ENCODE measurements at places on chromosomes 16 and 17.
A peak's percentile ranks its signal among the peaks of the same experiment; 100 is the strongest.

GRCh38 chr16:86555704-86556075, 655 bp upstream of the MTHFSD start:
- no peak for DNase-seq

DNA sequence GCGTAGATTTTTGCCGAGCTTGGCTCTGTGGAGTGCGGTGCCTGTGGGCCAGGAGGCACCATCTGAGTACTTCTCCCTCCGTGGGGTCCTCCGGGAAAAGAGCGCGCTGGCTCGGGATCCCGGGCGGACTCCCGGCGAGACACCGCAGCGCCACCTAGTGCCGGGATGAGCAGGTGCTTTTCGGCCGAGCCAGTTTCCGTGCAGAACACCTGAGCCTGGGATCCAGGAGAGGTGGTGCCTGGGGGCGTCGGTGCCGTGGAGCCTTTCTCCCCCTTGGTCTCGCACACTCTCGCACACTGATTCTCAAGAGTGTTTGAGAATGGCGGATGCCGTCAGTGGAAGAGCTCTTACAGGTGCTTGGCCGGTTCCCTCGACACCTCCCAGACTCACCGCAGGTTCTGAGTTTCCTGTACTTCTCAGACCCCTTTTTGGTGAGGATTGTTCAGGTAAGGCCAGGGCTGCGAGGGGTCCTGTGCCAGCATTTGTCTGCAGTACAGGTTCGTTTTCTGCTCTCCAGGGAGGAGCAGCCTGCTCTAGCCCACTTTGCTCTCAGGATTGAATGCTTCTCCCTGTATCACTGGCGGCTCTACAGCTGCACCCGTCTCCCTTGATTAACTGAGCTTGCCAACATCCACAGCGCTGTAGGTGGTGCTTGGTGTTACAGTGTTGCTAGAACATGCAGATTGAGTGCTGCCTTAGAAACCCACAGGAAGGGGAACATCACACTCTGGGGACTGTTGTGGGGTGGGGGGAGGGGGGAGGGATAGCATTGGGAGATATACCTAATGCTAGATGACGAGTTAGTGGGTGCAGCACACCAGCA, 23.3 kb downstream of the TBCD start:
- no peak for DNase-seq

GRCh38 chr16:71293919-71294318, 4.7 kb upstream of the CMTR2 start:
- DNase-seq = no peak

- DNase-seq = no peak
These were observed 16.4 kb downstream of the CACNG4 start for GRCh38 chr17:66980896-66981295.

DNA sequence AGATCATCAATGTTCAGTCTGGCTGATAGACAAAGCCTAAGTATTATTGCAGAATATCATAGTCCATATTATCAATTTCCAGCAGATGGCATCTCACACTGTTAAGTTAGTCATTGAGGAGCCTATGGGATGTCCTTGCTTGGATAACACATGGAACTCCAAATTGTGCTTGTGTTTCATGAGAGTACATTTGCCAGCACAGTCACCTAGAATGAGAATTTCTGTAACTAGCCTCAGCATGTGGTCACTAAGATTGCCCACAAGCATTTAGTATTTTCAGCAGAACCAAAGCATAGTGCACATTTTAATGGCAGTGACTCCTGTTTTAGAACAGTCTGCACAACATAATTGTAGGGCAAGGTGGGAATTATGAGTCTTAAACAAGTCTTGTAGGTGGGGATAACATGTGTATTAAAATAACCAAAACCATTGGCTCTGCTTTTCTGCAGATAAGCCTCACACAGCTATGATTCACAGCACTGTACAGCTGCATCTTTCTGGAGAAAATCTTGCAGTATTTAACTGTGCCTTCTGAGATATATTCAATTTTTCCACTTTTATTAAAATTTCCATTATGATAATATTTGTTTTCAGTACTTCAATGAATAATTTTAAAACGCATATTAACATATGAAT, 882.8 kb upstream of the SOX9 start:
- DNase-seq = peak; percentile 3

DNA sequence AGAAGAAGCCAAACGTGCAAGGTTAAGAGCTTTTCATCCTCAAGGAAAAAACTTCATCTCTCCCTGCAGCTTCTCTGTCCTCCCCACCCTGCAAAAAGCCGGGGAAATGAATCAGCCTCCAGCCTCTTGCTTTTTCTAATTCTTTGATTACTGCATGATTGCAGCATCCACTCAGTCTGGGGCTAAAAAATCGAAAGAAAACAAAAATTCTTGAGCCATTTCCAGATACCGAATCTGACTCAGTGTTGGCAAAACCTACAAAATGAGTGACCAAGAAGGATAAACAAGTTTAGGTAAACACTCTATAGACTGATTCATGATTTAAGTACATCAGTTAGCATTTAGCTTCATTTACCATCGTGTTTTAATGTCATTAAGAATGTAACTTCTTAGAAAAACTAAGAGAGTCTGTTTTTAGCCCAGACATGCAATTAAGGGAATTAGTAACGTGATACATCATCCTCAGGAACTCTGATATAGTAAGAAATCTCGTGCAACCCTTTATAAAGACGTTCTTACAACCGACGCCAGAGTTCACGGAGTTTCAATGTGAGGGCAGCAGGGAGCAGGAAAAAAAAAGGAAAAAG, 287.3 kb upstream of the FOXF1 start:
- DNase-seq = no peak

GRCh38 chr17:82840431-82840831, 609 bp upstream of the ZNF750 start:
- DNase-seq = no peak

- DNase-seq = no peak
These were observed 153.6 kb downstream of the KATNIP start for GRCh38 chr16:27703545-27703944.

DNA sequence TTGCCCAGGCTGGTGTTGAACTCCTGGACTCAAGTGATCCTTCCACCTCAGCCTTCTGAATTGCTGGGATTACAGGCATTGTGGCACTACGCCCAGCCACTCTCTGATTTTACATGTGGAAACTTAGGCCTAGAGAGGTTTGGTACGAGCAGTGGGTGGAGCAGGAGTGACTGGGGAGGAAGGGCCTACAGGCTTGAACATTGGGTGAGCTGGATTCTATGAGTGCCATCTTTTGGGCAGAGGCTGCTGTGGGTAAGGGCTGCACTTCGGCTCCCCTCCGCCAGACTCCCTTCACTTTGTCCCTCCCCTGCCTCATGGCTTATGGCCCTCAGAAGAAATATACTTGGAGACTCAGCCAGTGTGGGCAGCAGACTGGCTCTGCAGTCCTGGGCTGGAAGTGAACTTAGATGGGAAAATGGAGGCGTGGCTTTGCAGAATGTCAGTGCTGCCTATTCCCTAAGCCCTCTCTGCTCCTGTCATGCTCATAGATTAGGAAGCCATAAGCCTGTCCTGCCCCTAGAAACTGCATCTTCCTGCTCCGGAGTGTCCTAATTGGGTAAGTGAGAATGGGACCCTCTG, 9.5 kb upstream of the MRC2 start:
- DNase-seq = no peak

- no peak for DNase-seq
These were observed 156.5 kb upstream of the KCNJ18 start for GRCh38 chr17:21535686-21536375.

DNA sequence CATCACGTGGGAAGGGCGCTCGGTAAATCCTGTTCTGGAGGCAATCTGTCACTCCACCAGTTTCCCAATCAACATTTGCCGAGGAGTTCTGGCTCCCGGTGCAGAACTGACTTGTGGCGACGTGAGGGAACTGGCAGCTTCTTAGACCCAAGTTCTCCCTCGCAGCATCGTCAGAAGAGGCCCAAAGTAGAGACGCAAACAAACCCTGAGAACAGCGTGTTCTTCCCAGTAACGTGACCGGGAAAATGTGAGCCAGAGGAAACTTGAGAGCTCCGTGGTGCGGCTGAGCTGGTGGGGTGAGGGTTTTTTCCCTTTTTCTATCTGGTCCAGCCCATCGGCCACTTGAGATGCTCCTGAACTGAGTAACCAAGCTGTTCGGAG, 158.9 kb upstream of the CACNG5 start:
- no peak for DNase-seq

DNA sequence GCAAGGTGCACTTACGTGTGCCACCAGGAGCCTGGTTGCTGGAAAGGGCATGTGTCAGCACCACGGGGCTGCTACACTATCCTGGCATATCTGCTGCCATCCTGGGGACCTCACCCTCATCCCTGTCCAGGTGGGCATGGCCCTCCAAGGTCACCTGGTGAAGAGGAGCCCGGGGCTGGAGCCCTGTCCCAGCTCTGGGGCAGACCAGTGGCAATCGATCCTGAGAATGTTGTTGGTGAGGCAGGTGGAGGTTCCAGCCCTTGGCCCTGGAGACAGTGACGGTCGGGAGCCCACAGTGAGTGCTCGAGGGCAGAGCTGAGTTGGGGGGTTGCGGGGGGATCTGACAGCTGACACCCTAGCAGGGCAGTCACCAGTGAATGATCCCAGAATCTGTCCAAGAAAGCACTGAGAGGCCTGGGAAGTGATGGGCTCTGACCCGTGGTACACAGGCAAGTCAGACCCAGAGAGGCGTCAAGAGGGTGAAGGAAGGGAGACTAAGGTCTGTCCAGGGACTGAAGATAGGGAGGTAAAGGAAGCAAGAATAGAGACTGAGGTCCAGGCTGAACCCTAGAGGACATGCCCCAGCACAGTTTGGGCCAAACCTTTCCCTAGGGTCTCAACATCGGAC, 17.6 kb downstream of the POLR3K start:
- no peak for DNase-seq

DNA sequence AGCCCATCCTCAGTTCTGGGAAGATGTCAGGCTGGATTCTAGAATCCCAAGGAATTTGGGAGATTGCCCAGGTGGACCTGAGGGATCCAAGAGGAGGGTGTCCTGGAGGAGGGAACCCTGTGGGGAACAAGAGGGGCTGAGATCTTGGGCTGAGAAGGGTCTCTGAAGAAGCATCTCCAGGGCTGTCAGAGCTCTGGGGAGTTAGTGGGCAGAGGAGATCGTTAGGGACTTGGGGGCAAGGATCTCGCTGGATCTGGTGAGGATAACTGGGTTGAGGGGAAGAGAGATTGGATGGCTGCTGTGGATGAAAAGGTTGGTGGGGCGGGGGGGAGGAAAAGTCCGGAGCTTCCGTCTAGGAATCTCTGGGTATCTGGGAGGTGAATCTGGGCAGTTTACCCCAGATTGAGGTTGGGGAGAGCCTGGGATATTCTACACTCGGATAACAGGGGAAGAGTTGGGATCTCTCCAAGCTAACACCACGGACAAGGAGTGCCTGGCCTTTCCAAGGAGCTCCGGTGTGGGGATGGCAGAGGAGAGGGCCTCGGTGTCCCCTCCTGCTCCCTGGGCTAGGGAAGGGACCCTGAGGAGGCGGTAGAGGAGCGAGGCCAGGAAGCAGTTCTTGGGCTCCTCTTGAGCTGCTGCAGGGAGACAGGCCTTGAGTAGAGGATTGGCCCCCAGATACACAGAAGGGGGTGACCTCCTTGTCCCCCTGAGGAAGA, 1.7 kb downstream of the FBXL19 start:
- DNase-seq = no peak

- no peak for DNase-seq
These were observed 14.0 kb downstream of the HS3ST3A1 start for GRCh38 chr17:13587487-13588338.

GRCh38 chr16:68064791-68065365, 20.3 kb upstream of the NFATC3 start:
- DNase-seq = peak; percentile 60

- DNase-seq = no peak
These were observed 154.2 kb downstream of the KCNJ12 start for GRCh38 chr17:21530311-21530710.

DNA sequence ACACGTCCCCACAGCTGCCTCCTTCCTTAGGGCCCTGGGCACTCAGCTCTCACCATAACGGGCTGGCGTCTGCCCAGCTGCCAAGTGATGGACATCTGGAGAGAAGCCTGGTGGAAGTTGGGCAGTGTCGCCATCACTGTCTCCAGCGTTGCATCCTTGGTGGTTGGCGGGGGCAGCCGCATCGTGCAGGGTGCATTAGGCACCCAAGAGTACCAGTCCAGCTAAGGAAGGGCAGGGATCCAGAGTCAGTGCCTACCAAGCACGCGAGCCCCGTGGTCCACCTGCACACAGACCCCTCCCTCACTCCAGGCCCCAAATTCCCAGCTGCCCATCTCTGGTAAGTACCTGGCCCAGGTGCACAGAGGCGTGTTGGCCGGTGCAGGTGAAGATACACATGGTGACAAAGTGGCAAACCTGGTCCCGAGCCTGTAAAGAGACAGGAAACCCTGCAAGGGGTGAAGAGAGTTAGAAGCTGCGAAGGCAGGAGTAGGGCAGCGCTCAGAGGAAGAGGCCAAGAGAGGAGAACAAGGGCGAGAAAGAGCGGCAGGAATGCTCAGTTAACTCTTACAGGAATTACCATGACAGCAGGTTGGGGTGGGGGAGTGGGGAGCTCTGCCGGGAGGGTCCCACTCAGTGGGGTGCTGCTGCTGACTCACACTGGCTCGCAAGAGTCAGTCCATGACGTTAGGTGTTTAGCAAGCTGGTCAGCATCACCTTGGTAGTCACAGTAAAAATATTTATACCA, 9.5 kb downstream of the ALOX15 start:
- DNase-seq = no peak

- DNase-seq = no peak
These were observed 12.0 kb downstream of the PRR11 start for GRCh38 chr17:59167571-59168001.

GRCh38 chr17:4998732-4999429, 1.1 kb downstream of the KIF1C start:
- no peak for DNase-seq

Data from MV-4-11 (cell line).